ENCODE measurements at places on chromosomes 7 and 10. TPM values are rescaled to one million over a fixed set of nuclear protein-coding genes. Genes with fewer than 3 reads are reported as not detected.

Gene DRGX
- total RNA-seq = not detected

Gene C10orf143
- 0.29 TPM for total RNA-seq

Gene PLPP4
- total RNA-seq = 5.5 TPM

Gene GHRHR
- not detected for total RNA-seq

Gene CC2D2B
- not detected for total RNA-seq

Gene BMS1
- total RNA-seq = 23.5 TPM

Gene SPOCK2
- 0.44 TPM for total RNA-seq

Gene LLCFC1
- not detected for total RNA-seq

Gene SPDYE11
- total RNA-seq = not detected

Gene GPR26
- not detected for total RNA-seq

Gene ZNF804B
- total RNA-seq = not detected
